Upper lobe of left lung (tissue), 6 donors: ENCODE measurements at places on chromosomes 16 and 17.

- no peak for DNase-seq
These were observed 17.5 kb upstream of the MLKL start for GRCh38 chr16:74718140-74718539.

- DNase-seq: no peak
These were observed 23.4 kb downstream of the NDEL1 start for GRCh38 chr17:8459107-8459506.

DNA sequence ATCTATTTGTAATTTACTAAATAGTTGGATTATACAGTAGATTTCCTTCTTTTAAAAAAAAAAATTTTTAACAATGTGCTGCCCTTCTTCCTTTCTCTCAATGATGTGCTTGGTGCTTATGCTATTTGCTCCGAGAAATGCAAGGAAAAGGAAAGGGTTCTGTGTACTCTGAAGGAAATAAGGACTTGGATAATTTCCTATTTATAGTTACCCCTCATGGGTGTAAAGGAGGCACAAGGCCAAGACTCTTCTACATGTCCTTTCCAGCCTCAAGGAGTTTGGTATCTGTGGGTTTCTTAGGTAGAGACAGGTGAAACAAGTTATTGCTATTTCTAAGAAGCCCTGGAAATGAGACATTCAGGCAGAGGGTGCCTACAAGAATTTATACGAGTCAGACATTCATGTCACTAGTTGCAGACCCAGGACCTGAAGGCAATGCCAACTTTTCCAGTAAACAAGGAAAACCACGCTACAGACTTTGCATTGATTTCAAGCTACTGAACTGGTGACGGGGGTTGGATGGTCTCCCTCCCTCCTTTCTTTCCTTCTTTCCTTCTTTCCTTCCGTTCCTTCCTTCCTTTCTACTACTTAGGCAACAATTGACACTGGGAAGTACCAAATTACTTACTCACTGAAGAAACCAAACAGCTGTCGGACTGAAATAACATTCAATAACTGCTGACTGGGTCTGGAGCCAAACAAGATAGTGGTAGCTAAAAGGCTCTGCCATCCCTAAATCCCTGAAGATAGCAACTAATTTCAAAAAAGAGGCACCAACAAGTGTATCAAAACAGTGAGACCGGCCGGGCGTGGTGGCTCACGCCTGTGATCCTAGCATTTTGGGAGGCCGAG, 33.8 kb upstream of the GHDC start:
- DNase-seq: no peak

- no peak for DNase-seq
These were observed 388.1 kb downstream of the SHISA9 start for GRCh38 chr16:13289515-13289914.

GRCh38 chr17:81483085-81483861, 29.3 kb downstream of the ACTG1 start:
- DNase-seq: no peak

GRCh38 chr17:43468691-43469139, 15.1 kb upstream of the DHX8 start:
- DNase-seq: no peak

DNA sequence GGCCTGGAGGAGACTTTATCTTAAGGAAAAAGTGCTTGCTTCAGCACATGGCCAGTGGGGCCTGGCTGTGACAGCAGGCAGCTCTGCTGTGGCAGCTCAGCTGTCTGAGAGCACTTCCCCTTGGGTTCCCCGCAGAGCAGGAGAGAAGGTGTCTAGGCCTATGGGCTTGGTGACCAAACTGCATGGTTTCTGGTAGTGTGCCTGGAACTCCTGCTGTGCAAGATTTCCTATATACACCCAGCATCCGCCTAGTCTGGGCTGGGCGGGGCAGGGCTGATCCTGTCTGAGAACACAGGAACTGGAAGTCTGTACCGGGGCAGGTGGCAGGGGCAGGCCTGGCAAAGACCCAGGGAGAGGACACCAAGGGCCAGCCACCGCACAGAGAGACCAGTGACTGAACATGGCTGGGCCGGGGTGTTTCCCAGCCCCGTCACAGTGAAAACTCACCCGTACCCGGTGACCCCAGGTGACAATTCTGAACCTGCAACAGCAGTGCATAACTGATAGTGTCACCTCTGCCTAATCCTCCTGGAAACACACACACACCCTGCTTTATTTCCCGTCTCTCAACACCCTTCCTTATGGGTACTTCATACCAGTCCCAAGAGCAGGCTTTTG, 39.3 kb downstream of the CHD9 start:
- peak; percentile 57 for DNase-seq

- DNase-seq: no peak
These were observed 17.0 kb downstream of the SLC38A10 start for GRCh38 chr17:81277946-81278693.

DNA sequence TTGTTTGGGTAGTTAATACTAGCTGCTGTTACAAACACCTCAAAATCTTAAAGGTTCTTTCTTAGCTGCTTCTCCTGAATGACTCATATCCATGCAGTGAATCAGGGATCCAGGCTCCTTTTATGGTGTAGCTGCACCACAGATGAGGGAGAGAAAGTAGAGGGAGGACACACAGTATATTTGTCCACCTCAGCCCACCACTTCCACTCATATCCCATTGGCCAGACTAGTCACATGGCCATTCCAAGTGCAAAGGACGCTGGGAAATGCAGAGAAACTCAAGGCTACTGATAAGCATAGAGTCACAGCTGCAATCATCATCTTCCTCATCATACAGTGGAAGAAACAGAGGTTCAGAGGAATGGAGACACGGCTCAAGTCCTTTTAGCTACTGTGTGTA, 63.8 kb downstream of the GSG1L start:
- DNase-seq: no peak

GRCh38 chr17:35984140-35984539, 2.4 kb downstream of the CCL14 start:
- no peak for DNase-seq

DNA sequence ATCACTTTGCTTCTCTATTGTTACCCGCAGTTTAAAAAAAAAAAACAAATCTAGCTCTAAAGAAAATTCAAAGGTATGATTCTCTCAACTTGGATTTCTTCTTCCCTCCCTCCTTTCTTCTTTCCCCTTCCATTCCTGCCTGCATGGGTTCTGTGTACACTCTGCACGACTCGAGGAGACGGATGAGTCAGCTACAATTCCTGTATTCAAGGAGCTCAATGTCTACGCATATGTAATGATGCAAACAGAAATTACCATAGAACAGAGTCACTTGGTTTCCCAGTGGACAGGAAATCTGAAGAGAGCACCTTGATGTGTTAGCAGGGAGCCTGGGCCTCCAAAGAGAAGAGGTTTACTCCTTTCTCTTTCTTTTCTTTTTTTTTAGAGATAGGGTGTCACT, 92.3 kb downstream of the VPS53 start:
- no peak for DNase-seq

DNA sequence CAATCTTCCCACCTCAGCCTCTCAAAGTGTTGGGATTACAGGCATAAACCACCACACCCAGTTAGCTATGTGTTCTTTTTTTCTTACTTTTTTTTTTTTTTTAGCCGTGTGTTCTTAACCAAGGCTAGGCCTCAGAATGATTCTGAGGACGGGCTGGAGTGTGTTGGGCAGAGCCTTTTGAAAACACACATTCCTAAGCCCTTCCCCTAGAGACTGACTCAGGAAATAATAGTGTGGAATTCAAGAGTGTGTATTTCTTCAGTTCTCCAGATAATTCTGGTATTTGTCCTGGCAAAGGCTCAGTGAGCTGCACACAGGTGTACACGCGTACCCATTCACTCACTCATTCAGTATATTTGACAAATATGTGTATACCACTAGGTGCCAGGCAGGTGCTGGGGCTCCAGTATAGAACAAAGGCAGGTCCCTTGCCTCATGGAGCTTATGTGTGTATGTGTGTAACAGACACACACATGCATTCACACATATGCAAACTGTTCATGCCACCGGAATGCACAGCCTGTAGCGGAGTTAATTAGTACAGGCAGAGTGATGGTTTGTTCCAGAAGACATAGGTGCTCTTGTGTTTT, 19.4 kb upstream of the NFATC3 start:
- DNase-seq: no peak

DNA sequence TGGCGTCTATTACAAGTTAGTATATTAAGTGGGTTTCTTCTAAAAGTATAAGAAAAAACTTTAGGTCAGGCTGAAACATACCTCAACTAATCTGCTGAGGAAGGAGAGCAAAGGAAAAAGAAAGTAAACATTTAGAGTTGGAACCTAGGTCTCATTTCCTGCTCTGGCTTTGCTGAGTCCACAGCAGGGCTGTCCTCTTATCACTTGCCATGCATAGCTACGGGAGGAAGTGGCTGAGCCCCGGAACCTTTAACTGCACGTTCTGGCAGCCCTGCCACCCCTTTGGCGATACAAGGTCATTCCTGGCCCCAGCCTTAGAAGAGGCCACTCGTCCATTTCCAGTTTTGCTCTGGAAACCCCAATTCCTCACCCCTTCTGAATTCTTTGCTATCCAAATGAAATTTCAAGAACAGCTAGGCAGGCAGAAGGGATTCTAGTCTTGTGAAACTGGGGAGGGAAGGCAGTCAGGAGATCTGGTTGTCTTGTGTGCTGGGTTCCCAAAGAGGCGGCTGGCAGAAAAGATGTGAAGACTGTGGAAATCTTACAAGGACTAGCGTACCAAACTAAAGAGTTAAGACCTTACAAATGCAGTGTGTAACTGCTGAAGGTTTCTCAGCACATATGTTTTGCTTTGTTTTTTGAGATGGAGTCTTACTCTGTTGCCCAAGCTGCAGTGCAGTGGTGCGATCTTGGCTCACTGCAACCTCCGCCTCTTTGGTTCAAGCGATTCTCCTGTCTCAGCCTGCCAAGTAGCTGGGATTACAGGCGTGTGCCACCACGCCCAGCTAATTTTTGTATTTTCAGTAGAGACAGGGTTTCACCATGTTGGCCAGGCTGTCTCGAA, 19.1 kb downstream of the WIPI1 start:
- peak; percentile 80 for DNase-seq

DNA sequence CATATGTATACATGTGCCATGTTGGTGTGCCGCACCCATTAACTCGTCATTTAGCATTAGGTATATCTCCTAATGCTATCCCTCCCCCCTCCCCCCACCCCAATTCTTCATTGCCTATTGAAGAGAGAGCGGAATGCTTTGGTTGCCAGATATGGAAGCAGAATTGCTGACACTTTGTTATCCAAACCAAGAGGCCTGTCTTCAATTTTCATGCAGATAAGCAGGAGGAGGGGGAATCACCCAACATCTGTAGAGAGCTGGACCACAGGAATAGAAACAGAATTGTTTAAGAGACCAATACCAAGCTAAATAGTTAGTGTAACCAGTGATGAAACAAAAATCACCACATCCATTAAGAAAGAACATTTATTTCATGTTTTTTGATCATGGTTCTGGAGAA, 7.1 kb downstream of the ASPA start:
- no peak for DNase-seq

DNA sequence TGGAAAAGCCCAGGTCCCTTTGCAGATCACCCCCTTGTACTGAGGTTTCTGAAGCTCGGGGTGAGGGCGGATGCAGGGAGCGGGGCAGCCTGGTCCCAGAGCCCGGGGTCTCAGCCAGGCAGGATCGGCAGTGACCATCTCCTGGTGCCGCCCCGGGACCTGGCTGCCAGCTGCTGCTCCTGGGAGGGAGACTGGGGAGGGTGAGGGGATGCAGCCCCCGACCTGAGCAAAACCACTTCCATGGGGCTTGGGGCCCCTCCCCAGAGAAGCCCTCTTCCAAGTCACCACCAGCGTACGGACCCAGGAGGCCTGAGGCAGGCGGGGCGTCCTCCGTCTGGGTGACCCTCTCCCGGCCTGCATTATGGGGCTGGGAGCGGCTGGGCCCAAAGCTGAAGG, 14.8 kb downstream of the CD7 start:
- DNase-seq: no peak

DNA sequence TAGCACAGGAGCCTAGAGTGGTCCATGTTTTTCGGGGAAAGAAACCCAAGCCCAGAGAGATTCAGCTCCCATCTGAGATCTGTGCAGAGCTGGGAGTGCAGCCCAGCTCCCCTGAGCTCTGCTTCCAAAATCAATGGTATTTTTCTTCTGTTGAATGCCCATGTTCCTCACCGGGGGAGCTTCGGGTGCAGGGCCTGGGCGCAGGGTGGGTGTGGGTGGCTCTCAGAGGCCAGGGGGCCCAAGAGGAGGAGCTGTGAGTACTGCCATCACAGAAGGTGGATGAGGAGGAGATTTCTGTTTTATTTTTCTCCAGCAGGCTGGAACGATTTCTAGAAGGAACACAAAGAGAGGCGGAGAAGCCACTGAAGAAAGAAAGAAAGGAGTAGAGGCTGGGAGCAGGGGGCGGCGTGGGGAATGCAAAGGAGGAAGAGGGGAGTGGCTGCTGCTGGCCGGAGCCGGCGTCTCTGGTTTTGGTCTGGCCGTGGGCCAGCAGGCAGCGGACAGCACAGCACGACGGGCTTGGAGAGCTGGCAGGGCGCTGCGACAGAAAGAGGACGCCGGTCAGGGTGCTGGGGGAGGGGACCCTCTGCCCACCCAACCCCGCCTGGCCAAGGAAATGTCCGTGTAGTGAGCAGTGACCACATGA, 76.2 kb upstream of the KSR1 start:
- DNase-seq: peak; percentile 87

- peak; percentile 59 for DNase-seq
These were observed 42.8 kb upstream of the GSE1 start for GRCh38 chr16:85570213-85570734.

GRCh38 chr16:11029948-11030347, 85.6 kb downstream of the CLEC16A start:
- DNase-seq: no peak

GRCh38 chr17:64401244-64401860, 10.7 kb upstream of the PECAM1 start:
- no peak for DNase-seq

DNA sequence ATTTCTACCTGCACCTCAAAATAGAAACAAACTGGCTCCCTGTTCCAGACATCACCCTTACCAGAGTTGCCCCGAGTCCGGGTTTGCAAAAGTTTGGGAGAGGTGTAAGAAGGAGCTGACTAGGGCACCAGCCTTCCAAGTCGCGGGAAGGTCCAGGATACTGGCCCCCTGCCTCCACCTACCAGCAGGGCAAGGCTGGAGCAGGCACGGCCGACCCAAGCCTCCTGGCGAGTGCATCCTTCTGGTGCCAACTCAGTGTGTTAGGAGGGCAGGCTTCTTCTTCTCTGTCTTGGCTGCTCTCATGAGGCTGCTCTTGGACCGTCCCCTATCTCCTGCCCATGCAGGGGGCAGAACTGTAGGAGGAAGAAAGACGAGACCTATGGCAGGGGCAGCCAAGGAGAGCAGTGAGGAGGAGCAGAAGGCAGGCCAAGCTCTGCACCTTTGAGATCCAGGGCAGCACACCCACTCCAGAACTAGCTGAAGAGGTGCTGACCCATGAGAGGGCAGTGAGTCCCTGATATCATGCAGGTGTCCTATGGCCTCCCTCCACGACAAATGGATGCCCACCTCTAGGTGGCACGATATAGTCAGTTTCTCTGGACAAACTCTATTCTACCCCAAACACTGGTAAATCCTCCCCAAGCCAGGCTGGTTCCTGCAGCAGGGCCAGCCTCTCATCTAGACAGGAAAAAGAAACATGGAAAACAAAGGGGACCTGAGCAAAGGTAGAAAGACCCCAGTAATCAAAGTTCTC, 54.4 kb downstream of the CYTH1 start:
- peak; percentile 48 for DNase-seq

- no peak for DNase-seq
These were observed 73.2 kb upstream of the SALL1 start for GRCh38 chr16:51224317-51224716.
